CD4-positive, alpha-beta T cell treated with Interleukin-6 at 100 ng/mL for 8 hours (primary cell): ENCODE measurements at places on chromosomes 12 and 14.

GRCh38 chr14:48035836-48036235 is 360.4 kb upstream of the MDGA2 start:
- DNase-seq, result no peak

DNA sequence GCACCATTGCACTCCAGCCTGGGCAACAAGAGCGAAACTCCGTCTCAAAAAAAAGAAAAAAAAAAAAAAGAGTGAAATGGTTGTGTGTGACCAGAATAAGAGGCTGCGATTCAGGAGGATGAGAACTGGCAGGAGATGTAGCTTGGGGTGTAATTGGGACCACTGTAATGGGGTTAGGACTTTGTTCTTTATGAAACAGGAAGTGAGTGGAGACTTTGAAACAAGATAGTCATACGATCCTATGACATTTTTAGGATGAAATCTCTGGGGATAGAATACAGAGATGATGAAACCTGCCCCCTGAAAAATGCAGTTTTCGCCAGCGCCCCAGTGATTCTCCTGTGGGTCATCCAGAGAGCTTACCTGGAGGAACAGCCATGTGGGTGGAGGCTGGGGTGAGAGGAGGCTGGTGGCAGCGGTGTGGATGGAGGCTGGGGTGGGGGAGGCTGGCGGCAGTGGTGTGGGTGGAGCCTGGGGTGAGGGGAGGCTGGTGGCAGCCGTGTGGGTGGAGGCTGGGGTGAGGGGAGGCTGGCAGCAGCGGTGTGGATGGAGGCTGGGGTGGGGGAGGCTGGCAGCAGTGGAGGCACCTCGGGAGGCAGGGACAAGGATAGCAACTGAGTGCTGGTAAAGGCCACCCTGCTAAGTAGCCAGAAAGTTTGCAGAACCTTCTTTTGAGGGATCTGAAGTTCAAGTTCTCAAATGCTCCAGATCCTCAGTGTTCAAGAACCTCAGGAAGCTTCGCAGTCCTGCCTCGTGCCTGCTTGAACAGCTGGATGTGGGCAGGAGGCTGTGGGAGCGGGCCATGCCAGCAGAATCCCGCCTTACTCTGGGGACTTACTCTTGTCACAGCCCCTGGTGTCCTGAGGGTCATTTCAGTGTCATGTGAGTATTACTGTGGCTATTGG is 20.2 kb downstream of the FBXL14 start:
- peak; percentile 12 for DNase-seq

DNA sequence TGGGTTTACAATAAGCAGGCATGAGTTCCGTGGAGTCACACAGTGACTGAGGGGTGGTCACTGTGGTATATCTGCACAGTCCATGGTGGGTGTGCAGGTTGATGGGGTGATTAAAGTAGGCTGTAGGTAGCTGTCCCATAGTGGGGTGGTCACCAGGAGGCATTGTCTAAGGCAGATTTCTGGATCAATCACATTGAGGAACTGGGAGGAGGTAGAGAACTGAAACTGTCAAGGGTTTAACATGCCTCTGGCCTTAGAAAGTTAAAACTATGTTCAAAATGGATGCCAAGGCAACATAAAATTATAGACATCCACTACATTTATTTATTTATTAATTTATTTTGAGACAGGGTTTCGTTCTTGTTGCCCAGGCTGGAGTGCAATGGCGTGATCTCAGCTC is 8.3 kb downstream of the ADCK1 start:
- DNase-seq, result no peak

GRCh38 chr12:6921996-6922946 is 5.5 kb upstream of the ATN1 start:
- DNase-seq, result no peak

- no peak for DNase-seq
These were observed 10.3 kb downstream of the TGFB3 start for GRCh38 chr14:75971509-75971908.

GRCh38 chr14:104111301-104112112 is 26.0 kb downstream of the ASPG start:
- no peak for DNase-seq

DNA sequence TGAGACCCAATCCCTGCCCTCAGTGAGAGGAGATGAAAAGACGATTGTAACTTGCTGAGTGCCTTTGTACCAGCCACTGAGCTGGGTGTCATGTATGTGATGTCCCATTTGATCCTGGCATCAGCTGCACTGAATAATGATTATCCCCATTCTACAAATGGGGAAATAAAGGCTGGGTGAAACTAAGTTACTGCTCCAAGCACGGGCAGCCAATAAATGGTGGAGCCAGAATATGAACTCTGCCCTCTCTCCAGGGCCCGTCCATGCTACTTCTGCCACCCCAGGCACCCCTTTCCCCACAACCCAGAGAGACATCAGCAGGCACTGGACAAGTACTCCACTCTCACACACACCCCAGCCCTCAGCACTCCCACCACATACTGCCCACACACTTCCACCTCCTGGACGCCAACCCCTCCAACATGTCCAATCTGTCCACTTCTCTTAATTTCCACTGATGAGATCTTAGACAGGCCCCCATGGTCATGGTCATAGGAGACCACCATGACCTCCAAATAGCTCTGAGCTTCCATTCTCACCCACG is 115.8 kb downstream of the DICER1 start:
- no peak for DNase-seq

DNA sequence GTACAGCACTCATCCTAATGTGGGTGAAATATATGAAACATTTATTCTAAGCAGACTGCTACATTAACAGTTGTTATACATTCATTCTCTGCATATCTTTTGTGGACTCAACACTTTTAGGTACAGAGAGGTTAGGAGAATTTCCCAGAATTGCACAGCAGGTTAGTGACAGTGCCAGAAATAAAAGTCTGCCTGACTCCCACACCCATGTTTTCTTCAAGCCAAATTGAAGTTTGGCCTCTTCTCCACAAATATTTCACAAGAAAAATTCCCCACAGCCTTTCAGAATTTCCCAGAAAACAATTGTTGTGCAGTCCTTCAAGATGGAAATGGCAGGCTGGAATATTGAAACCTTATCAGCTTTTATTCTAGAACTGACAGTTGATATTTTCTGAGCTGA is 464.8 kb downstream of the RAD51B start:
- no peak for DNase-seq

DNA sequence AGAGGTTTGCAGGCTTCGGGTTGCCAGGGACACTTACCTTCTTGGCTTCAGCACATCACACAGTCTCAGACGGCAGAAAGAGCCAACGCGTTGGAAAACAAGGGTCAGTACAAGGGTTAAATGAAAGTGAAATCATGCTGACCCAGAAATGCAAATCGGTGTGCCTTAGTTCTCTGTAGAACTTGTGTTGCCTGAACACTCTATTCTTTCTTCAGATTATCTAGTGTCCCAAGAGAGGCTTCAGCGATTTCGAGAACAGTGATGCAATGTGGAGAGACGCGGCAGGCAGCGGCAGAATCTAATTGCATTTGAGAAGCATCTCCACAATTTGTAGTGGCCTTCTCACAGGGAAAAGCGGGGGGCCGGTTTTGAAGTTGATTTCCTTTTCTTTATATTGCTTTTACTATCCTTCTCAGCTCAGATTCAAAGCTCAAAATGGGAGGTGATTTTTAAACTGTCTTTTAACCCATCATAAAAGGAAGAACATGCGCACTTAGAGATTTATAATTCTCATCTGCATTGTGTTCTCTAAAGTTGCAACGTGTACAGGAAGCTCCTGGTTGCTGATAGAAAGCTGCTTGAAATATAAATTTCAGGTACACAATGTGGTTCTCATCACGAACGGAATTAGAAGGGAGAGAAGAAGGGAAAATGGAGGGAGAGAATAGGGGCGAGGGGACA is 67.8 kb upstream of the EGLN3 start:
- peak; percentile 18 for DNase-seq

GRCh38 chr12:92722897-92723296 is 20.1 kb downstream of the PLEKHG7 start:
- no peak for DNase-seq

- no peak for DNase-seq
These were observed 266.5 kb downstream of the PAWR start for GRCh38 chr12:79424109-79424721.
